ENCODE measurements at places on chromosomes 6 and 20.

DNA sequence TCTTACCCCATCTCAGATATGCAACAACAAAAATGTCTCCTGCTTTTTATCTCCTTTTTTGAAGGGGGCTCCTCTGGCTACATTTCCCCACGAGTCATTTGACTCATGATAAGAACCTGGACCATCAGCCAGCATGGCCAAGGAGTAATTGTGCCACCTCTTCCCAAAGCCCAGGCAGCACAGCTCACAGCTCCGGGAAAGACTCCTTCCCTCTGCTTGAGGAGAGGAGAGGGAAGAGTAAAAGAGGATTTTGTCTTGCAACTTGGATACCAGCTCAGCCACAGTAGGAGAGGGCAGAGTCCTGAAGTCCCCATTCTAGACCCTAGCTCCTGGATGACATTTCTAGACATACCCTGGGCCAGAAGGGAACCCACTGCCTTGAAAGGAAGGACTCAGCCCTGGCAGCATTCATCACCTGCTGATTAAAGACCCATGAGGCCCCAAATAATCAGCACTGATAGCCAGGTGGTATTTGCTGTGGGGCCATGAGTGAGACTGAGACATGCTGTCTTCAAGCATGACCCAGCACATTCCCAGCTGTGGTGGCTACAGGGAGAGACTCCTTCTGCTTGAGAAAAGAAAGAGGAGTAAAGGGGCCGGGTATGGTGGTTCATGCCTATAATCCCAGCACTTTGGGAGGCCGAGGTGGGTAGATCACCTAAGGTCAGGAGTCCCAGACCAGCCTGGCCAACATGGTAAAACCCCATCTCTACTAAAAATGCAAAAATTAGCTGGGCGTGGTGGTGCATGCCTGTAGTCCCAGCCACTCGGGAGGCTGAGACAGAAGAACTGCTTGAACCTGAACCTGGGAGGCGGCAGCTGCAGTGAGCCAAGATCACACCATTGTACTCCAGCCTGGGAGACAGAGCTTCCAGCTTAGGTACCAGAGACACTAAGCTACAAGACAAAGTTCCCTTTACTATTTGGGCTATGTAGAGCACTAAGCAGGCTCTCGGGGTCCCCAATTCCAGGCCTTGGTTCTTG lies 28.1 kb downstream of the NCOA6 start:
- DNase-seq = no peak

DNA sequence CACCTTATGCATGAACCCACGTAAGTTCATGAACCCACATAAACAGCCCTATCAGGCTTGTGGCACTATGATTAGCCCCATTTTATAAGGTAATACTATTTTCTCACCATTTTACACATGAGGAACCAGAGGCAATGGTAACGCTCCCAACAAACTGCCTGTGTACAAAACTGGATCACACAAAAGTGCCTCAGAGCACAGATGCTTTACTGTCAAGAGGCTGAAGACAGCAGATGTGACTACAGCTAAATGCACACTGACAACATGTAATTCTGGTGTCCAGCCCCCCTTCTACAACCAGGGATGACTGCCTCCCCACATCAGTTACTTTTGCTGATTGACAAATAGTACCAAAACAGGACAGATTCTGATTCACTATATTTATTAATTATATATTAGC lies 69.6 kb downstream of the GMDS start:
- no peak for DNase-seq

DNA sequence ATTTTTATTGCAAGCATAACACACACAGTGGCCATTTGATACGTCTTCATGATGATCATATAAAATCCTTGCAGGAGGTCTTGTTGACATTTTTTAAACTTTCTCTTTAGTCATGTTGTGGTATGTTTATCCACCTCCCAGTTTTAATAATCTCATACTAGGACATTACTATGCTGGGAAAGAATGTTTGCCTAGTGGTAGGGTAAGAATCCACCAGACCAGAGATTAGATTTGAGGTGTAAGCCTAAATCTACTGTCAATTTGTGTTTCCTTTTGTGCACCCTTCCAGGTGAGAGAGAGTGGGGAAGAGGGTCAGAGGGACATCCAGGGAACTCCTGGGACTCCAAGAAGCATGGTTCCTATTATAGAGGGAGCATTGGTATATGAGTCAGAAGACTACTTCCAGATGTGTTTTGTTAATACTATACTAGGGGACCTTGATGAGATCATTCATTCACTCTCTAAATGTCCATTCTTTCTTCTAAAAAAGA lies 298.3 kb upstream of the SASH1 start:
- DNase-seq = no peak

DNA sequence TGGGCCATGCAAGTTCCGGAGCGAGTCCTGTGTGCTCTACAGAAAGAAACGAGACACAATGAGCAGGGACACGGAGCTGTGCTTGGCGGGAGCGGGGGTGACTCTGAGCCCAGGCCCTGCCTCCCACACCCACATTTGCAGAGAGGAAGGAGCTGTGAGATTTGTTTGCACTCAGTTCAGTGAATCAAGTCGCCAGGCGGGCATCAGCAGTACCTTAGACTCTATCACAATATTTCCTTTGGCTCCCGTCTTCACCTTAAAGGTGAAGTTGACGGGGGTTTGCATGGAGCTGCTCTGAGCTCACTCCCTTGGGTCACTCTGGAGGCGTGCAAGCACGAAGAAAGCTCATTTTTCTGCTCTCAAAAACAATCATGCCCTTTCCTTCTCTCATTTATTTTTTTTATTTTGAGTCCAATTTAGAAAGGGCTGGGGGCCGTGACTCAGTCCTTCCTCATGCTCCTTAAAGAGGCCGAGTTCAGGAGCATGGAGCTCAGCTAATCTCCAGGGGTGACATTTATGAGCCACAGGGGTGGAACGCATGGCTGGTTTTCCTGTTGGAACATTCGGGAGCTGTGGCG lies 188.2 kb downstream of the NFATC2 start:
- no peak for DNase-seq
